NCI-H345 (cell line): ENCODE measurements at places on chromosomes 12 and 14.

DNA sequence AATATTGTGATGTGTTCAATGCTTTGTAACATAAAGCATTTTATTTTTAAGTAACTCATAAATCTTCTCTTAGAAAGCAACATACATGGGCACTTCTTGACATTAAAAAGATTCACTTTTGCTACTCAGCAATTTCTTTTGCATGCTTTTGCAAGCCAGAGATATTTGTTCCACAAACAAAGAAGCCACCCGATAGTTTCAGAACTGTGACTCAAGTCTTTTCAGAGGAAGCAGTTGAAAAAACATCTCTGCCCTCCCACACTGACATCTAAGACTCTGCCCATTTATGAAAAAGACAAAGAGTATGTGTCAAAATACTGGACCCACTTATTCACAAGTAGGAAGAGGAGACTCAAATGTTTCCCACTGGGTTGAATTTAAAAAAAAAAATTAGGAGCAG lies 7.5 kb downstream of the APPL2 start:
- no peak for DNase-seq

DNA sequence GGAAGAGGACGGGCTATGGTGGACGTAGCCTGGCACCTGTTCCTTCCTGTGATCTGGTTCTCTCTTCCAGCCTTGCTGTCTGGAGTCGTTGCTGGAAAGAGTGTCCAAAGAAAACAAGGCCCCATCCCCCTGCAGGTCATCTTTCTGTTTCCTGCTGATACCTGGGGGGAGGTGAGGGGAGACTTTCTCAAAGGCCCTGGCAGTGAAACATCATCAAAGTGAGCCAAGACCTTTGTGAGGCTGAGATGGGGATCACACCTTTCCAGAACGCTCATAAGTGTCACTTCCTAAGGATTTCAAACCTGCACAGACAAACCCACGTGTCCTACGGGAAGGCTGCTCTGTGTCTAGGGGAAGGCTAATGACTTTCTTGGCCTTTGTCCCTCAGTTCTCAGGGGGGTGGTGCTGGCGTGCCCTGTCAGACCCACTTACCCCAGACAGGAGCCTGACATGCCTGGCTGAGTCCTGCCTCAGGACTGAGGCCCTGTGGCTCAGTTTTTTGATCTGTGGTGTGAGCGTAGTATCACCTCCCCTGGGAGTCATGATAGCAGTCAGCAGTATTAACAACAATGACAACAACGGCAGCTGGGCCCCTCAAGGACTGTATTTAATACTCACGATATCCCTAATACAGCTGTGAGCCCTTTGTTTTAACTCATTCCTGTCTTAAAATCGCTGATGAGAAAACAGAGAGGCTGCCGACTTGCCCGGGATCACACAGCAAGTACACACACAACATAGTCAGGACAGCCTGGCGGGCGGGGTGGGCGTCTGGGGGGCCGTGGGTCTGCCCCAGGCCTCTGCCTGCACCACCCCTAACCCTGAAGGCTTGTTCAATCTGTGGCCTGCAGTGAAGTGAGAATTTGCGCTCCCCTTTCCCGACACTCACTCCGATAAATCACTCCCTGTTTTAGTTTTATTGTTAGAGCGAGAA lies 235.2 kb downstream of the SLC41A2 start:
- no peak for DNase-seq

- DNase-seq, result no peak
These were observed 52.8 kb downstream of the ATP2B1 start for GRCh38 chr12:89655841-89656240.

DNA sequence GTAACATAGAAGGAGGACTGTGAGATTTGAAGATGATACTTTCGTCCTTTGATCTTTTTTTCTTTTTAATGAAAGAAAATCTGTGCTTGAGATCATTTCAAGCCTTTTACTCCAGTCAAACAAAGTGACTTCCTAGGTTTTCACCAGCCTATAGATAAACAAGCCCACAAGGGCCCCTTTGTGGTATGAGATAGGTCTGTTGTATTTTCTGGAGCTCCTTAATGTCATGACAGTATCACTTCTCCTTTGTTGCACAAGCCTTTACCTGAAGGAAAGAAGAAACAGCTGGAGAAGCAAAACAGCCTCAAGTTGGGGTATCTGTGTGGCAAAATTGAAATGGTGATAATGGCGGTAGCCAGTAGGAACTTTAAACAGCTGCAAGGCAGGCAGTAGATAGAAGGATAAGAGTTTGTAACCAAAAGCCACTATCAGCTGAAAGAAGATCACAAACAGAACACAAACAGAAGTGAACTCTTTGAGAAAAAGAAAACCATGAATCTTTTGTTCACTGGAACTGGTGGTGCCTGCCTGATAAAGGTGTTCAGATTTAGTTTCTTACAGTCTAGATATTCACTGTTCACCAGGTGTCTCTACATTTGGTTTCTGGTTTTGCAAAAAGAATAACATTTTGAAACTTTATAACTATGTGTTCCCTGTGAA lies 96.8 kb downstream of the LGR5 start:
- DNase-seq, result no peak

DNA sequence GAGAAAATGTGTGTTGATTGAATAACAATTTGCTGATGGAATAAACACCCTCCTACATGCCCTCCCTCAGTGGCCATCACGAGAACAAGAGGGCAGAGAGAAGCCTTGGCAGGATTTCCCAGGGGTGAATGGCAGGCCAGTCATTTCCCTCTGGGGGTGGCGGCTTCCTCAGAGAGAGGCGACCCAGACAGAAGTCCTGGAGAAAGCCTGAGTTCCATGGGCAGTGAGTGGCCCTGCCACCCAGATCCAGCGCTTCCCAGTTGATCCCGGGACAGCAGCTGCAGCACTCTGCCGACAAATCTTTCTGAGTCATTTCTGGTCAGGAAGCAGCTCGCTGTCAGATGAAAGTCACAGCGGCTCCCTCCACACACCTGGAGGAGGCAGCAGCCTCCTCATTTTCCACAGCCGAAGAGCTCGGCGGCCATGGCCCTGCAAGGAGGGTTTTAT lies 123.0 kb downstream of the SCARB1 start:
- DNase-seq, result no peak

DNA sequence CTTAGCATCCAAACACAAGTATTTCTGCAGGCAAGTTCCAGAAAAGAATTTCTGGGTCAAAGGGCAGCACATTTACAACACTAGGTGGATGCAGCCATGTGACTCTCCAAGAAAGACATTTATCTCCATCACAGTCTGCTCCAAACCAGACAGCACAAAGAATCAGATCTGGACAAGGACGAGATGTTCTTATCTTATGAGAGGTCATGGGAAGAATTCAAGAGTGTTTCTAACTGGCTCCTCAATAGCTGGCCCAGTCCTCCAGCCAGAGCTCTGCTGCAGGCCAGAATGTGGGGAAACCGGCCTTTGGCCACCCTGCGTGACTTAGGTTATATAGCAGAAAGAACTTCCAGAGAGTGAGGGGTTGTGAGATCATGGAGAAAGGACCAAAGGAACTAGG lies 17.4 kb downstream of the TMEM119 start:
- DNase-seq, result no peak

DNA sequence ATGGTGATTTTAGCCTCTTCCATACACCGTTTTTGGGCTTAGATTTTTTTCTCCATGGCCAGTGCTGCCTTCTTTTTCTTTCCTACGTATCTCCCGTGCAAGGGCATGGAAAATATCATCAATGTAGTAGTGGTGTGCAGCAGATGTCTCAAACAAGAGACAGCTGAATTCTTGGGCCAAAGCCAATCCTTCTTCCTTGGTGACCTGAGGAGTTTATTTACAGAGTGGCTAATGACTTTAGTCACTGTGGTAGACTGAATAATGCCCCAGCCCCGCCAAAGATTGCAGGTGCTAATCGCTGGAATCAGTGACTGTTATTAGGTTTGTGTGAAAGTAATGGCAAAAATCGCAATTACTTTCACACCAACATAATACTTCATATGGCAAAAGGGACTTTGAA lies 235.5 kb upstream of the NOS1 start:
- DNase-seq, result peak; percentile 81

DNA sequence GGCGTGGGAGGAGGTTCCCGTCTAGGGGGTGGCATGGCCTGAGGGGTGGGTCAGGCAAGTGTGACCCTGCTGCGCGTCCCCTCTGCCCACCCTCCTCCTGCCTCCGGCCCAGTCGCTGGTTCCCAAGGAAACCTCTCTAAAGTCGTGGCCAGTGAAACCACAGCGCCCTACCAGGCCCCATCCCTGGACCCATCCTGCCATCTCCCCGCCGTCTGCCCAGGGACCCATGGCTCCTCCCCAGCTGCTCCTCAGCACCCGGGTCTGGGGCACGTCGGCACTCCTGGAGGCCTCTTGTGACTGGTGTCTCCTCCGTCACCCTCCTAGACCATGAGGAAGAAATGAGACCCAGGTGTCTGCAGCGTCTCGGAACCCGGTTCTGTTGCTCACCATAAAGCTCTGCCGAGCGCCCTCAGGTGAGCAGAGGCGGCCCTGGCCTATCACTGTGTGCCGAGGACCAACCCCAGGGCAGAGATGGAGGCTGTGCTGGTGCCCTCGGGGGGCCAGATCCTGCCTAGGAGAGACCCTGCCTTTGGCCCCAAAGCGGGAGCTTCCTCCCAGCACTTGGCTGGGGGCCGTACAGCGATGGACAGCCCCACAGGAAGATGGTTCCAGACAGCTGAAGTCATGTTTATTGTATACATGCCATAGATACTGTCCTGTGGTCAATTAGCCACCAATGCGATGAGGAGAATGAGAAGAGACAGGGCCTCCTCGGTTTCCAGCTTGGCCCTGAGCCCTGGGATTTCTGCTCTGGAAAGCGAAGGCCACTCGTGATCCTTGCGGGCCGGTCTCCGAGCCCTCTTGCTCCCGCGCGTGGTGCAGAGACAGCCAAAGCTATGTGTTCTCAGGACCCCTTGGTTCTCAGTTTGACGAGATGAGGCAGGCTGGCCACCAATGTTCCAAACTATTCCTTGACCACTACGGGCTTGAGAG lies 222.5 kb upstream of the RTL1 start:
- DNase-seq, result no peak

GRCh38 chr12:96040305-96041133 lies 5.1 kb upstream of the LTA4H start:
- no peak for DNase-seq

DNA sequence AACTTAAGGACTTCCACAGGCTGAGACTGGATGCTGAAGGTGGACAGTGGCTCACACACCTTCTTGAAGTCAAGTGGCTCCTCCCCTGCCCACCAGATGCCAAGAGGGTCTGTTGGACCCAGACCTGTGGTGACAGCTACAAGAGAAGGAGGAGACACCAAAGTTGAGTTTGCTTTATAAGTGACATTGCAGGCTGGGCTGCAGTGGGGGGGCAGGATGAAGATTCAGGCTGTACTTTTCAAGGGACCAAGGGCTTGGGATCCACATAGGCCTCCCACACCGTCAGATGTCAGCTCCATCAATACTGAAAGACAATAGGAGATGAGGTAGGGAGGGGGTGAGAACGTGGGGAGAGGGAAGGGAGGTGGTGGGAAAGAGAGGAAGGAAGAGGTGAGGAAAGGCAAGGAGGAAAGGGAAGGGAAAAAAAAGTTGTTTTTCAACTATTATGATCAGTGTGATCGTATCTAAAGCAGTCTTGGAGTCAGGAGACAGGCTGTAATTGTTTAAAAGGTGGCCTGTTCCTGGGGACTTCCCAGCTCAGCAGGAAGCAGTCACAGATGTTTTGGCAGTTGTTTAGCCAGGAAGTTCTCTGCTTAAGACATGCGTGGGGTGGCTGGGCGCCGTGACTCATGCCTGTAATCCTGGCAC lies 84.1 kb upstream of the RESF1 start:
- DNase-seq, result no peak

DNA sequence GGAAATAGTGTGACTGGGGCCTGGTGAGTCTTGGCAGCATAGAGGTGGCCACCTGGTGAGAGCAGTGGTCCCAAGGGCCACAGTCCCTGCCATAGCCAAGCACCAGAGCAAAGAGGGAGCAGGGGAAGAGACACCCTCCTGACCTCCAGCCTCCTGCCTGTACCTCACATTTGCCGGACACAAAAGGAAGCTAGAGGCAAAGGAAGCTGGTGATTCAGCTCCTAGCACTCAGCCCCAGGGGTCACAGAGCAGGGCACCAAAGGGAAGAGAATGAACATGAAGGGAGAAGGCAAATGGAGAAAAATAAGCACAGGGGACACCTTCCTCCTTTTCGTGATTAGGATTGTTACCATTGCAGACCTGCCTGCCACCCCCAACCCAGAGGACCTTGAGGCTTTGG lies 216.8 kb downstream of the ZFP36L1 start:
- no peak for DNase-seq

GRCh38 chr14:31400031-31400638 lies 20.2 kb downstream of the HEATR5A start:
- DNase-seq, result no peak

DNA sequence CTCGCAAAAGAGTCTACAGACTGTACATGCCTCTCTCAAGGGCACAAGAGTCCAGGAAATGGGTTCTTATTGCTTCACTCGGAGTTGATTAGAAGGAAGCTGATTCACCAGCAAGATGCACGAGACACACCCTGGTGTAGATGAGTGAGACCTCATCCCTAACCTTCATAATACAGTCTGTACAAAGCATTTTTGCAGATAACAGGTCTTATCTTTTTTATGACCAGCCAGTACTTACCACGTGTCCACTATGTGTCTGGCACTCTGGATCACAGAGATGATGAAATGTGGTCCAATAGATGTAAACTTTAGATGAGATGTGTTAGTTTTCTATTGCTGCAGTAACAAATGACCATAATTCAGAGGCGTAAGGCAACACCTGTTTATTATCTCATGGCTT lies 53.4 kb upstream of the PWP1 start:
- DNase-seq, result no peak

DNA sequence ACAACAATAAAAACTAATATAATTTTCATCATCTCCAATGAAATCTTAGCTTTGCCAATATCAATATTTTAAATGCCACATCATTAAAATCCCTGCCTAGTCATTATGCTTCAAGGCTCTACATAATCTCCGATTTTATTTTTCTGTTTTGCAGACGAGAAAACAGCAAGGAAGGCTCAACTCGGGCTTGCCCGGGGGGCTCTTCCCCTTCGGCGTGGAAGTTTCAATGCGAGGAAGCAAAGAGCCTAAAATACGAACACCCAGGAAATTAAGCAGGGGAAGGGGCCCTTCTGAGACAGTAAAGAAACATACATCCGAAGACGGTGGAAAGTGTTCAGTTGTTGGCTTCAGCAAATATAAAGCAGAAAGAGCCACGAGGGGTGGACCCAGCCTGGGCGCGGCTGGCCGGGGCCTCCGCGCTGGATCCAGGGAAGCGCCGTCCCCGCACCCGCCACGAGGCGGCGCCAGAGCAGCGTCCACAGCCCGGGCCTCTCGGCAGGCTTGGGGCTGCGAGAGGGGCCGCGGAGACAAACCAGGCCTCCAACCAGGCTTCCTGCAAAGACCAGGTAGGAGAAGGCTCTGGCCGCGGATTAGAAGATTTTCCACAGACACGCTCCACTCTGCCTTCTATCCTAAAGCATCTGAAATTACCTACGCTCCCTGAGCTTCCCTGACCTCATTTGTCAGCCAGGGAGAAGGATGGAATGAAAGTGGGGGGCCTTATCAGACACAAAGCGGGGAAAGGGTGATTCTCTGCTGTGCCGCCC lies 77.2 kb downstream of the SERPINA3 start:
- DNase-seq, result peak; percentile 62
